ENCODE measurements at places on chromosomes 6 and 20.

- no peak for DNase-seq
Measured at GRCh38 chr6:30323806-30324205, 2.9 kb upstream of the TRIM39 start.

- DNase-seq, result no peak
Measured at GRCh38 chr6:21075986-21076385, 517.6 kb upstream of the SOX4 start.

- DNase-seq, result no peak
Measured at GRCh38 chr6:47490676-47491075, 13.1 kb downstream of the CD2AP start.

DNA sequence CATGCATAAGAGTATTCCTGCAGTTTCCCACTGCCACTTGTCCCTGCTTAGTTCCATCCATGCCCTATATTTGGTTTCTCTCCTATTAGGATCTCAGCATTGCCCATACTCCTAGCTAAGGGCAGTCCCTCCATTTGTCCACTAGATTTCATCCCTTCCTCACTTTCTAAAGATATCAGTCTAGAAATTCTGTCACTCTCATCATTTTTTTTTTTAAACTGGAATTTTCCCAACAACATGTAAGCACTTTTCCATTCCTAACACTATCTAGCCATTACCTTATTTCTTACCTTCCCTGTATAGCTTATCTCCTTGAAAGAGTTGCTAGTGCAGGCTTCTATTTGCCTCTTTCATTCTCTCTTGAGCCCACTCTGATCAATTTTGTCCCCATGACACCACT lies 312.2 kb downstream of the BTBD3 start:
- DNase-seq, result no peak

GRCh38 chr6:35036828-35037663 lies 104.1 kb downstream of the TCP11 start:
- DNase-seq, result no peak

DNA sequence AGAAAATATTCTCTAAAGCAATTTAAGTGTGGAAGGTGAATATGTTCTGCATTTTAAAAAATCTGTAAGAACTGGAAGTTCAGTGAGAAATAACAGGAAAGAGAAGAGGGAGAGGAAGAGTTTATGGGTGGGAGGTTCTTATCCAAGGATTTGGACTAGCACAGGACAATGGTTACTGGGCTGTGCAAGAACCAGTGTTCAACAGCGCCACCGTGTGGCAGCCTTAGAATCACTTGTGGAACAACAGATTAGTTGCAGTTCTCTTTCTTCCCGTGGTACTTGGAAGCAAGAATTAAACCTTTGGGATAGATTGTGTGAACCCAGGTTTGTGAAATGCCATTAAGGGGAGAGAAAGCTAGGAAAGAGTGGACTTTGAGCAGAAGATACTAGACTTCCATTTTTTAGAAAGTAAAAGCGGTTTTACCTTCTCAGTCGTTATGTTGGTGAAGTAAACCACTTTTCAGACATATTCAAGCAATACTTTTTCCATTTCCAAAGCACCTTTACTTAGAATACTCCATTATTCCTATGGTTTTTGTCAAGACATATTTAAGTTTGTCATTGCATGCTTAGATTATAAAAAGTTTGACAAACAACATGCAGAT lies 436.7 kb downstream of the RNF144B start:
- DNase-seq, result peak; percentile 11

GRCh38 chr6:38150681-38151296 lies 331.3 kb downstream of the ZFAND3 start:
- DNase-seq, result no peak

- no peak for DNase-seq
Measured at GRCh38 chr20:8646033-8646441, 422.9 kb upstream of the PLCB4 start.
